Urinary bladder (tissue), 4 donors: ENCODE measurements at places on chromosomes 11 and 22.

GRCh38 chr11:95222817-95223216 is 8.2 kb downstream of the SESN3 start:
- no peak for DNase-seq

GRCh38 chr11:2451336-2451735 is 6.5 kb downstream of the KCNQ1 start:
- DNase-seq = no peak

DNA sequence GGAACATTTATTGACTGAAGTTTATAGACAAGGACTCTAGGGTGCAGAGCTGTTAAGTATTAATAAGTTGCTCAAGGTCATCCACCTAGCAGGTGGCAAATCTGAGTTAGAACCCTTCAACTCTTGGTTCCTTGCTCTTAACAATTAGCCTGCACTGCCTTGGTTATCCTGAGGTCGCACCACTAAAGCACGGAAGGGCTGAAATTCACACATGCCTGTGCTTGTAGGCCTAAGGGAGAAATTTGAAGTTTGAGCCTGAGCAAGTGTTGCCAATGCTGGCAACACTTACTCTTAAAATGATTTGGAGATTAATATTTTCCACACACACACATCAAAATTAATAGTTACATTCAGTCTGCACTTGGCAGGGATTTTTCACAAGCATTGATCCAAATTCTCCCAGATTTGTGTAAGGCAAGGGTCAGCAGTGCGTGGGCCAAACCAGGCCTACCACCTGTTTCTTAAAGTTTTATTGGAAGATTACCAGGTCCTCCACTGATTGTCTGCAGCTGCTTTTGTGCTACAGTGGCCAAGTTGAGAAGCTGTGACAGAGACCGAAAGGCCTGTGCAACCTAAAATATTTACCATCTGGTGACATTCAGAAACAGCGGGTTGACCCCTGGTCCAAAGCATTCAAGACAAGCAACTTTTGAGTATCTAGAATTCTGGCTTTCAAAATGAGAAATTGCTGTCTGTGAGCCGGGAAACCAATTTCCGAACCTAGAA is 16.3 kb downstream of the APOL5 start:
- DNase-seq = no peak

DNA sequence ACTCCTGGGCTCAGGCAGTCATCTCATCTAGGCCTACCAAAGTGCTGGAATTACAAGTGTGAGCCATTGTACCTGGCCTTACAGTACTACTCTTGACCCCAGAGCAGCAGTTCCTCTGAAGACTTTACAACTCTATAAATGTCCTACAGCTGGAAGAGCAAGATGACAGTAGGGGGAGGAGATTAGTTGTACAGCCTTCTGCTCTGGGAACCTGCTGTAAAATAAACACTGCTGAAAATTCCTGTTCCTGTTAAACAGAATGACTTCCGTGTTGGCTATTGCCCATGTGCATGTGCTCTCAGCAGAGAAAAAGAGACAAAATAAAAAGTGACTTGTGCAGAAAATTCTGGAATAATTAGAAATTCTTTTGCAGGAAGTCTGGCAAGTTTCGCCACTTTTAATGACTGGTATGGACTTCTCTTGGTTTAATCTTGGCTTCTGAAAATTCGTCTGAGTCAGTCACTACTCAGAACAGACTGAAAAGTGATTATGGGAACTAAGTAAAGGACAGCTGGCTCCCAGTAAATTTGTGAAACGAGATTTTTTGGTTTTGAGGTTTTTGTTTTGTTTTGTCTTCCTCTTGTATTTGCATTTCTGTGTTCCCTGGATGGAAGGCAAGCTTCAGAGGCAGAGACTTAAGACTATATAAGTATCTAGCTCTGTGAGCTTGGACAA is 955.7 kb downstream of the DLG2 start:
- peak; percentile 14 for DNase-seq

- no peak for DNase-seq
Observed at GRCh38 chr22:45565973-45566372, 63.3 kb downstream of the FBLN1 start.

GRCh38 chr11:8810540-8811301 is 100.3 kb upstream of the AKIP1 start:
- DNase-seq = peak; percentile 82

DNA sequence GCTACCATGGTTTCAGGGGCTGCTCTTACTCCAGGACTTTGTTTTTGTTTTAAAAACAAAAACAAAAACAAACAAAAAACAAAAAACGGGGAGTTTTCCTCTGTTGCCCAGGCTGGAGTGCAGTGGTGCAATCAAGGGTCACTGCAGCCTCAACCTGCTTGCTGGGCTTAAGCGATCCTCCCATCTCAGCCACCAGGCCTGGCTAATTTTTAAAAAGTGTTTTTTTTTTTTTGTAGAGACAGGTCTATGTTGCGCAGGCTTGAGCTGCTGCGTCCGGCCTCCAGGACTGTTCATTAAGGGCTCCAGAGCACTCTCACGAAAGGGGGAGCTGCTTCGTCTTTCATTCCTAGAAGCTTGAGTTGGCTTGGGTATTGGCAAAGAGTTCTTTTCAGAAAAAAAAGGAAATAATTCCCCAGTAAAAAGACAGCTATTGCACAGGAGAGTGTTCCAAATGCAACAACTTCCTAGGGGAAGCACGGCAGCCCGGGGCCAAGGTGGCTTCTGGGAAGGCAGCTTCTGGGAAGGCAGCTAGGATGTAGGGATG is 78.5 kb downstream of the NAT10 start:
- DNase-seq = no peak

DNA sequence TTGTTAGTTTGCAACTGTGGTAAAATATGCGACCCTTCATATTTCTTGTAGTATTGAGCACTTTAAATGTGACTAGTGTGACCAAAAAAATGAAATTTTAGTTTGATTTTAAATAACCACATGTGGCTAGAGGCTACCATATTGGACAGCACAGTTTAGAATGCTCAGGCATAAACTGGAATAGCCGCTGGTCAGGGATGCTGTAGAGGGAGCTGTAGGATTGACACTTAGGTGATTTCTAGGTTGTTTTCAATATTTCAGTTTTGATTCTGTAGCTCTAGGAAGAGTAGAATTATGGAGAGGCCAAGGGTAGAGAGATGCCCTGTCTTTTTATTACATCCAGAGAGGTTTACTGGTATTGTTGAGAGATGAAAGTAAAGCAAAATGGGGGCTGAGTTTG is 10.8 kb upstream of the VSIG10L2 start:
- no peak for DNase-seq

DNA sequence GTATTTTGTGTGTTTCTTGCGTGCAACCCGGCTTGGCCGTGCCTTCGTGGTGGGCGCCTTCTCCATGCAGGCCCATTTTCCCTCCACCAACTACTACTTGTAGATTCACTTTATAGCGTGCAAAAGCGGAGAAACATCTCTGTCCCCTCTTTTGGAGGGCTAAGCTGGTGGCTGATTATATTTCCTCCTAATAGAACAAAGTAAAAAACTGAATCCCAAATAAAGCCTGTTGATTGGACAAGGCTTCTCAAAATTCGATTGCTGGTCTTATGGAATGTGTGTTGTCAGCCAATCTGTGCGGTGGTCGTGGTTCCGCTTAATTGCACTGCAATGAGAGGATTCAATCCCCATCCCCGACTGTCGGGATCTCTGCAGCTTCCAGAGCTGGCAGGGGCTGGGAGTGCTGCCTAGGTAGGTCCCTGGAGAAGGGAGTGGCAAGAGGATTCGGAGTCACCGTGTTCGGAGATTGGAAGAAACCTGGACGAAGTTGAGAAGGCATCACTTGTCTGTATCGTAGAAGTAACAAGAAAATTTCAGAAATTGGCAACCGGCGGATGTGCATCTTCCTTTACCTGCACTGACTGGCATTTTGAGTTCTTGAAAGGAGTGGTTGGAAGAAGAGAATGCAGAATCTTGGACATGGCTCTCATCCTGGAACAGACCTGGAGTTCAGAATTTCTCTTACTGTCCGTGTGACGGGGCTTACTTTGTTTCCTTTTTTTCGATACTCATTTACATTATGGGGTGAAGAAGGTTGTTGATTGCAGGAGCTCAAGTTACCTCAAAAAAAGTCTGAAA is 1.1 kb downstream of the HMGXB4 start:
- DNase-seq = no peak

GRCh38 chr22:20530368-20531153 is 23.2 kb downstream of the MED15 start:
- DNase-seq = no peak

DNA sequence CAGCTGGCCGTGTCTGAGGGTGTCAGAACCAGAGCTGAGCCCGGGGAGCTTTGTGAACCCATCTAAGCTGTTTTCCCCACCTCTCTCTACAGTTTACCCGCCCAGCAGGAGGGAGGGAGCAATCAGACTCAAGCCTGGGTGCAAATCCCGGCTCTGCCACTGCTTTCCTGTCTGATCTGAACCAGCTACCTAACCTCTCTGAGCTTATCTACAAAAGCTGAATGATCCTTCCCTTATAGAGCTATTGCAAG is 252 bp downstream of the APOL2 start:
- no peak for DNase-seq

- DNase-seq = peak; percentile 28
Observed at GRCh38 chr11:56932572-56933220, 56.0 kb upstream of the OR5AK2 start.

- no peak for DNase-seq
Observed at GRCh38 chr11:78570031-78570430, 4.6 kb downstream of the NARS2 start.

GRCh38 chr11:61538636-61538961 is 30.1 kb downstream of the LRRC10B start:
- DNase-seq = no peak

GRCh38 chr22:48627203-48627602 is 1200.5 kb downstream of the BRD1 start:
- no peak for DNase-seq

- no peak for DNase-seq
Observed at GRCh38 chr11:14454861-14455632, 44.6 kb downstream of the COPB1 start.

DNA sequence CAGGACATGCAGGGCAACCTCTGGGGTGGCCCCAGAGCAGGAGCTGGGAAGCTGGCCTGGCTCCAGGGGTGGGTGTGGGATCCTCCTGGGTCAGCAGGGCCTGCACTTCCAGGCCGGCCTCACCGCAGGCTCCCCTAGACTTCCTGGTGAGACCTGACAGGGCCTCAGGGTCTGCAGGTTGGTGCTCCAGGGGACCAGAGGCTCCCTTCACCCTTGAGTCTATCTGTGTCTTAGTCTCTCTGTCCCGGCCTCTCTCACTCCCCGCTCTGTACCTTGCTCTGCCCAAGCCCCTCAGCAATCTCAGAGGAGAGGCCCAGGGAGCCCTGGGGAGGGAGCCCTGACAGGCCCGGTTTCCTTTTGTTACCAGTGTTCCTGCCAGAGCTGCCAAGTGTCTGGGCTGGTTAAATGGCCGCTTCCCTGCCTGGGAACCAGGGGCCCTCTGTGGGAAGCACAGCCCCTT is 13.9 kb downstream of the CD82 start:
- DNase-seq = no peak

GRCh38 chr11:110508786-110509185 is 79.0 kb downstream of the FDX1 start:
- no peak for DNase-seq

DNA sequence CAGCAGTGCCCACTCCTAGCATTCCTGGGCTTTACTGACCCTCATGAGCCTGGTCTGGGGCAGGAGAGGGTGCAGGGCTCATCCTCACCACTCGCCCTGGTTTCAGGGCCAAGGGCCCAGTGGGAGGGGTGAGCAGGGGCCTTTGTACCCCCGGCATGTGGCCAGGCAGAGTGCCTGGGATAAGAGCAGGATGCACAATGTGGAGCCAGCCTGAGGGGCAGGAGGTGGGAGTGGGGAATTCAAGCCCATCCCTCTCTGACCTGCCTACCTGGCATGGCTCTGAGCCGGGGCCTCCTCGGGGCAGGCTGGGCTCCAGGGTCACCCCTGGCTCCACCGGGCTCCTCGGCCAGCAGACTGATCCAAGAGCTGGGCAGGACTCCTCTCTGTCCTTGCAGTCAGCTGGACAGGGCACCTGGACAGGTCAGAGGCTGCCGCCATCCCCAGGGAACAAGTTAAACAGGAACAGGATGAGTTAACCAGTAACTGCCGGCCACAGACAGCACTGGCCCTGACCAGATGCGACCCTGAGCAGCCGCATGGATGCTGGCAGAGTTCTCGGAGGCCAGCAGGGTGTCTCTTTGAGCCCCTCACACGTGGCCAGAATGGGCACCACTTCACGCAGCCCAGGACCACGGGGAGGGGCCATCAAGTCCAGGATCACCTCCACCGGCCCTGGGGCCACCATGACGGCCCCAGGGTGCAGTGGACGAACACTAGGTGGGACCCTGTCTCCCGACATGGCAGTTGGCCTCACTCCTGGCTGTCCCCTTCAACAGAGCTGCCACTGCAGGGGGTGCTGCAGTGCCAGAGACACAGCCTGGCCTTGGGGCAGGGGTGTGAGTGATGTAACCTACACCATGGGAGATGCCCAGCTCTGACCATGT is 5.0 kb downstream of the SIGIRR start:
- no peak for DNase-seq

GRCh38 chr11:13928566-13929251 is 33.8 kb upstream of the SPON1 start:
- DNase-seq = no peak

GRCh38 chr11:75591371-75591770 is 29.3 kb downstream of the SERPINH1 start:
- DNase-seq = no peak

- no peak for DNase-seq
Observed at GRCh38 chr11:47225552-47226400, 11.0 kb downstream of the DDB2 start.

- DNase-seq = no peak
Observed at GRCh38 chr22:47190957-47191670, 428.7 kb downstream of the TBC1D22A start.

DNA sequence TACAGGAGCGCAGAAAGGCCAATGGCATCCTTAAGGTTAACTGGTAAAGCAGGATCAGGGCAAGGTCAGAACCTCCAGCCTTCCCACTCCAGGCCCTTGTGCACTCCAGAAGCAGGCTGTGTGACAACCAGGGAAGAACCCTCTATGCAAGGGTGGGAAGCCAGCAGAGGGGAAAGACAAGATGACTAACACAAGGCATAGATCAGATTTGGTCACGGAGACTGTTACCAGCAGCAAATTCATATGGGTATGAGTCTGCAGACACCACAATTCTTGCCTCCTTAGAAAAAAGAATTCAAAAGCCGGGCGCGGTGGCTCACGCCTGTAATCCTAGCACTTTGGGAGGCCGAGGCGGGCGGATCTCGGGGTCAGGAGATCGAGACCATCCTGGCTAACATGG is 39.8 kb upstream of the MTNR1B start:
- no peak for DNase-seq

- no peak for DNase-seq
Observed at GRCh38 chr11:73614591-73614990, 16.7 kb upstream of the FAM168A start.

GRCh38 chr11:75174781-75175370 is 24.0 kb downstream of the SLCO2B1 start:
- DNase-seq = peak; percentile 51

- DNase-seq = peak; percentile 64
Observed at GRCh38 chr11:67240576-67241389, 25.5 kb upstream of the GRK2 start.

- no peak for DNase-seq
Observed at GRCh38 chr11:46391578-46392420, at the start of gene CHRM4. CHRM4 (minus strand) TSS chr11:46391776; CDS start chr11:46386557, 5,219 bp downstream.

- peak; percentile 69 for DNase-seq
Observed at GRCh38 chr22:28917747-28918549, 34.6 kb downstream of the ZNRF3 start.
